ENCODE measurements at places on chromosomes 4 and X.

- DNase-seq, result no peak
Observed at GRCh38 chrX:19723427-19723826, 164.0 kb downstream of the SH3KBP1 start.

DNA sequence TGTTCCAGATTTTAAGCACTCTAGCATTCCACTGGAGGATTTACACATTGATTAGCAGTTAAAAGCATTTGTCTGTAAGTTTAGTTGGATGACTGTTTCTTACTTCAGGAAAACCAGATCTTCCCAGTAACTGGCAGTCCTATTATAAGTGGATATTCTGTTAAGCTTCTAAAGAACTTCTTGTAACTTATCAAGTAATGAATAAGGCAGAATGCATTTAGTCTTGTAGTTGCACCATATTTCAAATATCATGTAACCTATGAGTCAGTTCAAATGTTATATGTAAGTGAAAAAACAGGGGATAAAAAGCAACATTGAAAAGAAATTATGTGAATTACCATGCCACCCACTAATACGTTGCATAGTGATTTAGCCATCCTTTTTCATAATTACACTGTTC, 30.2 kb upstream of the TENM3 start:
- no peak for DNase-seq

DNA sequence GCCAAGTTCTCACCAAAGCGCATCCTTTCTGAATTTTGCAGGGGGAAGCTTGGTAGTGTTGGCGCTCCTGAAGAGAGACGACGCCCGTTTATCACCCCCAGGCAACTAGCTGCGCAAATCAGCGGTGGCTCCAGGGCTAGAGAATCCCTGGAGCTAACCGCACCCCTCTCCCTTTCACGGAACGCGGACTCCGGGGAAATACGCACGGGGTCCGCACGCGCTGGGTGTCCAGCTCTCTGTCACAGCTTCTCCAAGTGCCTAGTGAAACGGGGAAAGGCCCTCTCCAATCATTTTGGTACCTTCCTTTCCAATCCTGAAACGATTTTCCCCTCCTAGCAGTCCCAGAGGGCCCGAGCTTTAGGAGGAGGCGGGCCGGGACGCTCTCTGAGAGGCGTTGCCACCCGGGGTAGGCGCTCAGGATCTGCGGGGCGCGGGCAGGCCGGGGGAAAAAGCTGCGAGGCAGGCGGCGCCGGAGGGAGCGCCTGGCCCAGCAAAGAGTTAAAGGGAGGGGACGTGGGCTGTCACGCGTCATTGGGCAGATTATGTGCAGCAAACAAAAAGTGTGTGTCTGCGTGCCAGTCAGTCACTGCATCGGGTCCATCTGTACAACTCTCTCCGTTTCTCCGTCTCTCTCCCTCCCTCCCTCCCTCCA, at the start of gene PRDM8:
PRDM8 (plus strand) TSS at position 582 of the 652 bp plus-strand sequence. CDS start 2,578 bp downstream, outside the sequence.
- no peak for DNase-seq

- DNase-seq, result no peak
Observed at GRCh38 chr4:95432466-95432865, 116.3 kb downstream of the UNC5C start.

DNA sequence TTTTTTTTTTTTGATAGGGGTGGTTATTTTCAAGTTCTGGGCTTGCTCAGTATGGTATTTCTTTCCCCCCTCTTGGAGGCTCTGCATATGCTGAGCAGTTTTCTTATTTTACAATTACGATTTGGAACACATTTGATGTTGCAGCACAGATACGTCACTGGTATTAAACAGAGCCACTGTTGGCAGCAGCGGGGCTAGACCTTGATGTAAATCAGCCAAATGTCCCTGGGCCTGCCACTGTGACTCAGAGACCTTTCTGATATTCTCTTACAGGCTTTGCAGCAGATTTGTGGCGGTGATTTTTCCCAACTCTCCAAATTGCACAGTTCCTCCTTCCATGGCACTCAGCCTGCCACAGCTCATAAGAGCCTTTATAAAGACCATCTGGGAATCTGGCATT, 81.1 kb downstream of the VMA21 start:
- no peak for DNase-seq

- no peak for DNase-seq
Observed at GRCh38 chr4:137106287-137106686, 426.0 kb downstream of the PCDH18 start.

DNA sequence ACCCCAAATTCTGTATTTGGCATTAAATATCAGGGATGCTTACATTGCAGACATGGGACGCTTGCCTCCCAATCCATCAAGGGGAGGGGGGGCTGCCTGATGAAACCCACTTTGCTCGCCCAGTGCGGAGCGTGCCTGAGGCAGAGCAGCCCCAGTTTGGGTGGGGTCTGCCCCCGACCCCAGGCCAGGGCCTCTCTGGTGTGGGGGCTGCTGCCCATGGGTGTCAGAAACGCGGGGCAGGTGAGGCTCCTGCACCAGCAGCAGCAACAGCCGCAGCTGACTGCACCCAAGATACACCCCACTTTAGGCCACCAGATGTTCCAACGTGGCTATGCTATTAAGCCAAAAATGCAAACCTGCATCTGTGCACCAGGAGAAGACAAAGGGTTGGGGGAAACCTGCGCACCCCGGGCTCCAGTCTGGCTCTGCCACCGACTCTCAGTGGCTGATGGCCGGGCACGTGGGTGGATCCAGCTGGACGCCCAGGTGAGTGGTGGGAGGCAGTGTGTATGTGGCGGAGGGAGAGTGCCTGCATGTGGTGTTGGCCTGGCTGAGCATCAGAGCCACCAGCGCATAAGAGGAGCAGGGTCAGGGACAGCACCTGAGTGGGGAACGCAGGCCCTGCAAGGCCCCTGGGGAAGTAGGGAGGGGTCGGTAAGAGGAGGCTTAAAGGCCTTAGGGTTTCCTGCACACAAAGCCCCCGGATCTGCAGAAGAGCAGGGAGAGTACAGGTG, 86.2 kb downstream of the ABLIM2 start:
- no peak for DNase-seq

GRCh38 chr4:17324386-17324830, 187.5 kb downstream of the QDPR start:
- DNase-seq, result no peak

DNA sequence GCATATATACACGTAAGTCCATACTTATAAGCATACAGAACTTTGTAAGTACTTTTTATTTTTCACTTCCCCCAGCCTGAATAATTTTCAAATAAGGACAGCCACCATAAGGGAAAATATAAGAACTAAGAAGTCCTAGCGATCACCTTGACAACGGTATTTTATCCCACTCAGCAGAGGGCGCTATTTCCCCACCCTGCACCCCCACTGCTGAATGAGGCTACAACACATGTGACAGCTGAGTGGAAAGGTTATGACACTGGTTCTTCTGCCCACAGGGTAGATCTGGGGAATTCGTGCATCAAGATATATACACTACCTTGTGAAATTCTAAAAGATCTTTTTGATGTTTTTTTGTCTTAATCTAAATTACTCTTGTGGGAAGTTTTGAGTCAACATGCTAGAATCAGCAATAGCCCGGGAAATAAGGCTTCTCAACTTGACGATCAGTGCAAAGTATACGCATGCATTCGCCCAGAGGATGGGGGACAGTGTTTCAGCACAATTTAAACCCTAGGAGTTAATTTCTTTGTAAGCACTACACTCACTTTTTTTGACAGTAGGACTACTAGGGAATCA, 151.5 kb downstream of the CORIN start:
- peak; percentile 53 for DNase-seq

DNA sequence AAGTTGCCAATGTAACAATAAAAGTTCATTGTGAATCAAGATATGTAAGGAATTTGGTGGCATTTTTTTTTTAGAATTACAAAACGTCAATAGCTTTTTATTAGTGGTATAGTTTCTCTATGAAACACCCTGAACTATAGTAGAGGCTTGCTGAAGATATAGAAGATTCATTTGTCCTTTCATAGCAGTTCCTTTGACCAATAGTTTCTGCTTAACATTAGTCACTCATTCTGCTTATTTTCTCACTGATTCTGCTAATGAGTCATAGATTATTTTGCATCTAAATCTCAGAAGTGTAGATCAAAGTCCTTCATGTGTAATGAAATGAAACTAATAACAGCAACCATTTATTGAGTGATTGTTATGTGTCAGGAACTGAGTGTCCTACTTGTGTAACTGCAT, 205.0 kb upstream of the TET2 start:
- DNase-seq, result no peak

- DNase-seq, result peak; percentile 51
Observed at GRCh38 chr4:64158648-64159326, 250.5 kb downstream of the TECRL start.

GRCh38 chr4:140680686-140681085, 75.5 kb downstream of the TBC1D9 start:
- no peak for DNase-seq

DNA sequence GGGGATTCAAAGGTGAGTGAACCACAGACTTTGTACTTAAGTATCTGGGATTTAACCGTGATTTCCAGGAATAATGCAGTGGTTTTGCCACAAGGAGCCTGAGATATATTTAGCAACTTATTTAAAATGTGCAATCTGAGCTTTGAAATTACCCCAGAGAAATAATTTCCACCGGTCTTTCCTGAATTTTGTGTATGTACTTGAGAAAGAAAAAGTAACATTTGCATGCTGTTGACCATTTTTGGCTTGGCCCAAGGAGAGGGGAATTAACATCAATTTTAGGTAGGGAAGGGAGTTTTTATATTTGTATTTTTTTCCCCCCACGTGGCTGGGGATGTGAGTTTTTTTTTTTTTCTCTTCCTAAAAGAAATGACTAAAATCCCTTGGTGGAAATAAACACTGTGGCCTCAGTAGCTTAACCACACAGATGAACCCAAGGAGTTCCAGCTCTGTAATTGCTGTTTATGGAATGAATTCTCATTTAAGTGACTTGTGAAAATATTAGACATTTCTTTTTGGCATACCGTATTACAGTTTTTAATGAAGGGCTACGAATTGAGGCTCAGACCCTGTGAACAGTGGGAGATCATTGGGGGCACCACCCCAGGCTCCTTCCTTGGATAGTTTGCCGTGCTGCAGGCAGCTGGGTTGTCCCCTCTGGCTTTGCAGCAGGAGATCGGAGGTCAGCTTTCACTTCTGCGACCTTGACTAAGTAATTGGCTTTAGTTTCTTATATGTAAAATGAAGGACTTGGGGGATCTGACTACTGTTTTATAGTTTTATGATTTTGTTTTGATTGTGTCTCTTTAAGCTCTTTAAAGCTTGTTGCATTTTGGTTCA, 116.1 kb downstream of the ARHGAP10 start:
- no peak for DNase-seq

DNA sequence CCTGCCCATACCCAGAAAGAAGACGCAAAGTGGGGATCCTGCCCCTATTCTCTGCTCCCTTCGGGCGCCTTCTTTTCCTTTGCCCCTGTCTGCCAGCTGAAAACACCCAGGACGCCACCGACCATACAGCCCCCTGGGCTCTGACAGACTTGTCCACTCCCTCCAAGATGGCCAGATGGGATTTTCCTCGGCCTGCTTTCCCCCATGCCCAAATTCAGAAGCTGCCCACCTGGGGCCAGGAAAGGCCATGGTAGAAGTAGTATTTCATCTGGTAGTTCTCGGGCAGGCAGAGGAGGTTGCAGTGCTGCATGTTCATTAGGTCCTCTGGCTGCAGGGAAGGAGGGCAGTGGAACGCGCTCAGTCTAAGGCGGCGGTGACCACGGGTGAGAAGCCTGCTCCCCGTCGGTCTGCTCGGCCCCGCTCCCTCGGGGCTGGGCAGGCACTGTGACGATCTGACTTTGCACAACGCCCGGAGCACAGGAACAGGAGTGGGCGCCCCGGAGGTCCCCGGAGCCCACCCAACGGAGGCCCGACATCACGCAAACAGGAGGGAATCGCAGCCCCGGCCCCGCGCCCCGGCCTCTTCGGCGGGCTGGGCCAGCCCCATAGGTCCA, 582 bp downstream of the NAA10 start:
- DNase-seq, result no peak

- no peak for DNase-seq
Observed at GRCh38 chr4:181659876-181660275, 583.3 kb upstream of the TENM3 start.

GRCh38 chr4:87985097-87985886, 9.8 kb downstream of the SPP1 start:
- DNase-seq, result no peak

GRCh38 chr4:15682242-15683142, 865 bp downstream of the FAM200B start:
- no peak for DNase-seq

- peak; percentile 57 for DNase-seq
Observed at GRCh38 chr4:70838666-70839588, 763 bp downstream of the GRSF1 start.

DNA sequence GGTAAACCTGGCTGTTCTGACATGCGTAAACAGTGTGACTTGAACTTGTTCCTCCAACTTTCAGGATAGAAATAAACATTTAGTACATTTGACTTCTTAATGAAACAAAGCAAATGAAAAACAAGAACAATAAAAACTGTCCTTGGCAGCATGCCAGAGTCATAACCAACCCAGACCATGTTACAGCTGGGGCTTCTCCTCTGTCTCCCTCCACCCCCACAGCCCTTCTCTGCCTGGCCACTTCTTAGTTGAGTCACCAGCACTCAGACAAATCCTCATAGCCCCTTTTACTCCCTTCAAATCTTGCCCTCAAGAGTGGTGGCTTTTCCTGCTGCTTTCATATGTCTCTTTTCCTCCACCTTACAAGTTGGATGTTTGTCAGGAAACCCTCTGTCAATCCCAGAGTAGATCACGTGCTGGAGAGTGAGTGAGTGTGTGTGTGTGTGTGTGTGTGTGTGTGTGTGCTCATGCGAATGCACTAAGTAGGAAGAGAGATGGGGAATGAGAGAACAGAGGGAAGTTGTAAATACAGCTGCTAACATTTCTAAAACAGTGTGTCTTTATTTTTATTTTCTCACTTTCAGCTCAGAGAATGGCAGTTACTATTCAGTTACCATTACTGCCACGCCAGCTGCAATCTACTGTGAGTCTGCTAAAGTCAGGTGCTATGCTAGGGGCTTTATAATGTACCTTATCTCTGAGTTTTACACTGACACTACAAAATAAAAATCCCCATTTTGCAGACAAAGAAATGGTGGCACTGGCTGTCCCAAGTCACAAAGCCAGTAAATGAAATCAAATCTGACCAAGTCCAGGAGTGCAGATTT, 15.0 kb downstream of the SCARB2 start:
- peak; percentile 18 for DNase-seq

DNA sequence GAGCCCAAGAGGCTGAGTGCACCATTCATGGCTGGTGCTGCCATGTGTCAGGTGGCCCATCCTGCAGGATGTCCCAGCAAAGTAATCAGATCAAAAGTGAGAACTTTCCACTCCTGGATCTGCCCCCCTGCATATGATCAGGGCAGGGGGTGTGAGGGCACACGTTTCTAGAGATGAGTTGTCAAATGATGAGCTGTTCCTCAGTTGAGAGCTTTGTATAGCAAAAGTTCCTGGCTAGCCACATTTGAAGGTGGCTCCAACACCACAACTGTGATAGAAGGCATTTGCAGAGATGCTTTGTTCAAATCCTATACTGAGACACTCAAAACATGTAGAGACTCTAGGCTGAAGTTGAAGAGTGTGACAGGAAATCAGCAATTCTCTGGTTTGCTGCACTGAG, 501.8 kb downstream of the BCOR start:
- no peak for DNase-seq
